Bone marrow (tissue), 2 donors: ENCODE measurements at places on chromosomes 2 and 18.

- DNase-seq = no peak
Observed at GRCh38 chr2:238238766-238239542, 884 bp downstream of the HES6 start.

- DNase-seq = no peak
Observed at GRCh38 chr2:202530038-202530437, 104.7 kb upstream of the FAM117B start.

- no peak for DNase-seq
Observed at GRCh38 chr2:113703386-113704299, 52.8 kb downstream of the SLC35F5 start.

GRCh38 chr2:171056307-171056706 is 104.4 kb downstream of the TLK1 start:
- DNase-seq = no peak

- DNase-seq = no peak
Observed at GRCh38 chr18:22639026-22639463, 221.3 kb upstream of the CTAGE1 start.
